ENCODE measurements at places on chromosomes 7 and 10. TPM values are rescaled to one million over a fixed set of nuclear protein-coding genes. Genes with fewer than 3 reads are reported as not detected.

- no peaks in the 10 kb centered on the region for H3K27me3 ChIP-seq
- peaks cover 20% of the 10 kb centered on the region for H3K4me1 ChIP-seq
- DNase-seq: no peak
- no peak overlapping the region for H3K4me3 ChIP-seq
- H3K27ac ChIP-seq: no peak overlapping the region
Measured at GRCh38 chr10:71887743-71888142, 36.7 kb upstream of the PSAP start.

- H3K4me1 ChIP-seq: no peaks in the 10 kb centered on the region
- no peak overlapping the region for H3K4me3 ChIP-seq
- no peaks in the 10 kb centered on the region for H3K36me3 ChIP-seq
- no peak overlapping the region for H3K27ac ChIP-seq
Measured at GRCh38 chr10:74039561-74040145, 41.7 kb downstream of the VCL start.

DNA sequence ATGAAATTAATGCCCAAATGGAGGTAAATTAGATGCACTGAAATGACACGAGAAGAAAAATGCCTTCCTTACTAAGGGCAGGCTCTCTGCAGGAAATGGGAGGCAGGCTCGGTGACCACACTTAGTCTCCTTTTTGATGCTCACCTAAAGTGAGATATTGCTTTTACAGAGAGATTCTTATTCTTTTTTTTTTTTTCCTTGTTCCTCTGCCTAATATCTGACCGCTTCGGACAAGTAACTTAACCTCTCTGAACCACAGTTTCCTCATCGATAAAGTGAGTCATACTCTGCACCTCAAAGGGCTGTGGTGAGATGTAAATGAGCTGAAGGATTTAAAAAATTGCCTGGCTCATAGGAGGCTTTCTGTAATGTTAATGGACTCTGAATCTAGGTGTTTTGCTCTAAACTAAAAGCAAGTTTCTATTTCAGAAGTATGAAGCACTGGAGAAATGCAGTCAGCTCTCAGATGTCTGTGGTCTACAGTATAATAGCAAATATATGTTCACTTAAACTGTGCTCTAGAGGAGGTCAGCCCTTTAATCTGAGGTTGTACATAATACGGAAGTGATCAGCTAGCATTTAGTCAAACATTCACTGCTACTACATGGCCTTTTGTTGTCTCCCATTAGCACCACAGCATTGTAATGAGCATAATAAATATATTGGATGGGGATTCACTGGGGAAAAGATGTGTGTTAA is 23.2 kb downstream of the NKX2-3 start:
- DNase-seq: no peak
- H3K36me3 ChIP-seq: no peaks in the 10 kb centered on the region
- H3K27ac ChIP-seq: no peak overlapping the region
- H3K27me3 ChIP-seq: no peaks in the 10 kb centered on the region
- H3K4me1 ChIP-seq: peaks cover 3% of the 10 kb centered on the region

Gene CREM
- 24.7 TPM for total RNA-seq

GRCh38 chr10:18710201-18710653 is 51.0 kb downstream of the ARL5B start:
- H3K27ac ChIP-seq: no peak overlapping the region
- H3K27me3 ChIP-seq: no peaks in the 10 kb centered on the region
- DNase-seq: no peak
- peaks cover 7% of the 10 kb centered on the region for H3K4me1 ChIP-seq
- no peaks in the 10 kb centered on the region for H3K36me3 ChIP-seq
- no peak overlapping the region for H3K4me3 ChIP-seq

DNA sequence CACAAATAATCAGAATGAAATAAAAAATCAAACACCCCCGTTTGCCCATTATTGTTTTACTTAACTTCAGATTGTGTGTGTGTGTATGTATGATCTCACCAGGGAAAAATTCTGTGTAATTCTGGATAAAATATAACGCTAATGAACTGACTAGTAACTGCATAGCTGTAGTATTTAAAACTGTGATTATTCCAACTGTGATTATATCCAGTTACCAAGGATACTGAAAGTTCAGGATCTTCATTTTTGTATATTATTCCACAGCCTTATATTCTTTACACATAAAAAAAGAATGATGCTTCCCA is 2.9 kb downstream of the TWIST1 start:
- no peak for DNase-seq
- H3K4me3 ChIP-seq: no peak overlapping the region
- H3K27ac ChIP-seq: no peak overlapping the region
- H3K36me3 ChIP-seq: no peaks in the 10 kb centered on the region

Gene LEP
- not detected for total RNA-seq

- H3K27ac ChIP-seq: no peak overlapping the region
- H3K27me3 ChIP-seq: peaks cover 1% of the 10 kb centered on the region
- no peak overlapping the region for H3K4me3 ChIP-seq
- DNase-seq: no peak
- H3K4me1 ChIP-seq: peaks cover 5% of the 10 kb centered on the region
Measured at GRCh38 chr10:1464881-1465417, 272.4 kb downstream of the ADARB2 start.

Gene KLHL7
- total RNA-seq: 35.8 TPM

DNA sequence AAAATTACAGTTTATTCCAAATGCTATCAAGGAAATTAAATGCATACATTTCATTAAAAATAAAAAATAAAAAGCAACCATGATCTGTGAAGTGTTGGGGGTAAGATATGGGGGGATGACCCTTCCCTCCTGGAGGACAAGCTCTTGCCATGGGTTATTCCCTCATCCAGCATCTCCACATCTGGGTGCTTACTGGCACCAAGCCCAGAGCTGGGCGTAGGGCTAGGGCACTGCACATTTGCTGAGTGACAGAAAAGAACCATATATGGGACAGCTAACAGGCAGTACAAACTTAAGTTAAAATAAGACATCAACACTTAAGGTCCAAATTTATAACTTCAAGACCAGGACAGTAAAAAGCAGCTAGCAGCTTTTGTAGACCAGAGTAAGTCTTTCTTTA is 10.2 kb downstream of the CCDC6 start:
- peak overlapping the region; percentile 51 for H3K27ac ChIP-seq
- H3K27me3 ChIP-seq: no peaks in the 10 kb centered on the region
- H3K36me3 ChIP-seq: no peaks in the 10 kb centered on the region
- no peak for DNase-seq
- no peak overlapping the region for H3K4me3 ChIP-seq

- peak; percentile 11 for DNase-seq
- peaks cover 6% of the 10 kb centered on the region for H3K4me1 ChIP-seq
- peak overlapping the region; percentile 26 for H3K27ac ChIP-seq
- no peaks in the 10 kb centered on the region for H3K27me3 ChIP-seq
Measured at GRCh38 chr10:132027423-132027983, 38.2 kb upstream of the JAKMIP3 start.

GRCh38 chr7:34034728-34035127 is 129.4 kb downstream of the BMPER start:
- H3K27me3 ChIP-seq: no peaks in the 10 kb centered on the region
- DNase-seq: no peak
- no peak overlapping the region for H3K27ac ChIP-seq
- no peaks in the 10 kb centered on the region for H3K36me3 ChIP-seq
- no peak overlapping the region for H3K4me3 ChIP-seq

- no peak for DNase-seq
- H3K36me3 ChIP-seq: no peaks in the 10 kb centered on the region
- no peak overlapping the region for H3K4me3 ChIP-seq
- no peaks in the 10 kb centered on the region for H3K27me3 ChIP-seq
- no peak overlapping the region for H3K27ac ChIP-seq
- no peaks in the 10 kb centered on the region for H3K4me1 ChIP-seq
Measured at GRCh38 chr7:20484356-20484755, 131.1 kb upstream of the ABCB5 start.

DNA sequence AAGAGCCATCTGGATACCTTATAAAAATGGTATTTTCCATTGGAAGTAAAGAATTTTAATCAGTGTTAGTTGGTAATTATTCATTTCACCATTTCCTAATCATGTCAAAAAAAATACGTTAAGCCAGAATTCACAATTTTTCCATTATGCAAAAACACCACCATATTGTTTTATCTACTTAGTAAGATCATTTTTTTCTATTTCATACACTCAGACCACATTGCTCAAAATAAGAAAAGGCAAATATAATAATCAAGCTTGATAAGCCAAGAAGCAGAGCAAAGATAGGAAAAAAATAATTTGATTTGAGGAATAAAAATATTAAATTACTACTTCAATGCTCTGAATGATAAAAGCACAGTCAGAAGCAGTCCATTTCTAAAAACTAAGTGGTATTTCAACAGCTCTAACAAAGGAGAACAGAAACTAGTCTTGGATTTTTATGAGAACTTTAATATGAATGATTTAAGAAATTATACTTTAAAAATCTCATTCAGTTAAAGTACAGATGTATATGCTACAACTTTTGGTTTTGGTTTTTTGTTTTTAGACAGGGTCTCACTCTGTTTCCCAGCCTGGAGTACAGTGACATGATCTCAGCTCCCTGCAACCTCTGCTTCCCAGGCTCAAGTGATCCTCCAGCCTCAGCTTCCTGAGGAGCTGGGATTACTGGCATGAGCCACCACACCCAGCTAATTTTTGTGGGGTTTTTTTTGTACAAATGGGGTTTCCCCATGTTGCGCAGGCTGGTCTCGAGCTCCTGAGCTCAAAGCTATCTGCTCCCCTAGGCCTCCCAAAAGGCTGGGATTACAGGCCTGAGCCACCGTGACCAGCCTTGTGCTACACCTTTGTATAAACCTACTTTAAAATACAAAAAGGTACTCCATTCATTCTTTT is 46.6 kb downstream of the LRRN3 start:
- no peak for DNase-seq
- H3K27me3 ChIP-seq: no peaks in the 10 kb centered on the region
- no peaks in the 10 kb centered on the region for H3K4me1 ChIP-seq
- no peaks in the 10 kb centered on the region for H3K36me3 ChIP-seq
- no peak overlapping the region for H3K4me3 ChIP-seq
- H3K27ac ChIP-seq: no peak overlapping the region

GRCh38 chr7:13948019-13948801 is 41.3 kb downstream of the ETV1 start:
- H3K27ac ChIP-seq: no peak overlapping the region
- H3K4me3 ChIP-seq: no peak overlapping the region
- no peaks in the 10 kb centered on the region for H3K36me3 ChIP-seq

- H3K4me1 ChIP-seq: peaks cover 80% of the 10 kb centered on the region
- no peaks in the 10 kb centered on the region for H3K36me3 ChIP-seq
- peak overlapping the region; percentile 58 for H3K27ac ChIP-seq
- H3K27me3 ChIP-seq: no peaks in the 10 kb centered on the region
Measured at GRCh38 chr10:14555807-14556206, 218.9 kb downstream of the FAM107B start.

DNA sequence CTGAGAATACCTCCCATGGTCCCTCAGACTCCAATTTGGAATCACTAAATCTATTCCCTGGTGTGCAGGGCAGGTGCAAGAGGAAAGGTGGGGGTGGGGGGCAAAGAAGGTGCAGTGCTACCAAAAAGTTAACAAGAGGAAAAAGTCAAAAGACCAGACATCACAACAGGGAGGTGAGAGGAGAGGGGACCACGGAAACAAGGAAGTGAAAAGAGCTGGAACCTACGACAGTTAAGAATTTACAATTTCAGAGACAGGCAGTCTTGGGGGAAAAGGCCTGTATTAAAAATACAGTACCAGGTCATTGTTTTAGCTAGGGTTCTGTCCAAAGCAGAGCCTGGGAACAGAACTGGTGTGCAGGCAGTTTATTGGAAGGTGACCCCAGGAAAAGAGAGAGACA is 14.6 kb downstream of the ITGB1 start:
- no peak overlapping the region for H3K27ac ChIP-seq
- H3K36me3 ChIP-seq: no peaks in the 10 kb centered on the region
- no peaks in the 10 kb centered on the region for H3K27me3 ChIP-seq
- H3K4me3 ChIP-seq: no peak overlapping the region

DNA sequence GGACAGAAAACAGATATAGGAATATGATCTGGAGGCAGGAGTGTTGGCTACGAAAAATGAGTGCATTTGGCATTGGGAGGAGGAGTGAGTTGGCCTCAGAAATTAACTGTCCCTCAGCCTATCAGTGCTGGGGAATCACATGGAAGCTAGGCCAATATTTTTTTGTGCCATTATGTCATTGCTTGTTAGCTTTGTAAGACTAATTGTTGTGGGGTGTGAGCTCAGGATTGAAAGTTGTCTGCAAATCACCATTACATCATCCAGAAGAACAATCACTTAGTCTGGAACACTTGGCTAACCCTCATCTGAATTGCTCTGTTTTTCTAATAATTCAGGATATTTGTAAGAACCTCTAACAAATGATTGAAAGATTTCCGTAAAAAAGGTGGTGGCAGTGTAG is 45.2 kb upstream of the SEMA3D start:
- no peaks in the 10 kb centered on the region for H3K36me3 ChIP-seq
- H3K27ac ChIP-seq: no peak overlapping the region
- H3K4me1 ChIP-seq: peaks cover 6% of the 10 kb centered on the region
- H3K27me3 ChIP-seq: no peaks in the 10 kb centered on the region

- no peaks in the 10 kb centered on the region for H3K36me3 ChIP-seq
- DNase-seq: no peak
- peaks cover 15% of the 10 kb centered on the region for H3K4me1 ChIP-seq
- no peak overlapping the region for H3K4me3 ChIP-seq
Measured at GRCh38 chr10:97705006-97705670, 8.4 kb upstream of the MARVELD1 start.

Gene LRRC17
- total RNA-seq: 0.39 TPM

DNA sequence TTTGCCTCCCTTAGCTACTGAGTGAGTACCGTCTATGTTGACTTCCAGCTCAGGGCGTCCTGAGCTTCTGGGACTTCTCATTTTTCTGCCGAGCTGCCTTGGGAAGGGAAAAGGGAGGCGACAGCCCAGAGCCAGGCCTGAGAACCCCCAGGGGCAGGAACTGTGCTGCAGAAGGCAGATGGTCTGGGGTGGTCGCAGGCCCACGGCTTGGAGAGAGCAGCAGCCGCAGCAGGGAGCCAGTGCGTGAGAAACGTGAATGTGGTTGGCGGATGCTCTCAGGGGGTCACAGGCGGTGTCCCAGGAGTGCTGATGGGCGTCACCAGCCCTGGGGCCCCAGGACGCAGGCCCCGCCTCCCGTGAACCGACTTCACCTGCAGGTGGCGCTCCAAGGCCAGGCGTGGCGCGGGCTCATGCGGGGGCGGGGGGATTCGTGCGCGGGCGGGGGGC is 9.2 kb upstream of the PWWP2B start:
- H3K27ac ChIP-seq: no peak overlapping the region
- peak; percentile 66 for DNase-seq
- H3K4me1 ChIP-seq: peaks cover 11% of the 10 kb centered on the region
- no peaks in the 10 kb centered on the region for H3K27me3 ChIP-seq
- H3K36me3 ChIP-seq: no peaks in the 10 kb centered on the region

DNA sequence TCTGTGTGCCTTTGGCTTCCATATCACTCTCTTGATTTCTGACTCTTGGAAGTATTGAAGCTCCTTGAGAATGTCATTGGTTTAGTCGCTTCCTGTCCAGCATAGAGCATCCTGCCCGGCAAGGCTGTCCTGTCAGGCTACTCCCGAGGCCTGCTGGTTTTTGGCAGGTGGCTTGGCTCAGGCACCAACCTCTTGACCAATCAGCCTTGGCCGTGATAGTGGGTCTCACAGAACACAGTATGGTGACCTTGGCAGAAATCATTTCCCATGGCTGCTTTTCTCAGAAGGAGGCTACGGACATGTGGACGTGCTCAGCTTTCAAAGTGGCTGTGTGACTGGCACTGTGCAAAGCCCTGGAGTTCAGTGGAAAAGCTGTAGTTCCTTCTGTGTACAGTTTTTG is 516.9 kb downstream of the REEP3 start:
- H3K4me3 ChIP-seq: no peak overlapping the region
- H3K4me1 ChIP-seq: no peaks in the 10 kb centered on the region
- no peak overlapping the region for H3K27ac ChIP-seq

All from Caco-2 (cell line).